ENCODE measurements at places on chromosomes 2 and 18.

DNA sequence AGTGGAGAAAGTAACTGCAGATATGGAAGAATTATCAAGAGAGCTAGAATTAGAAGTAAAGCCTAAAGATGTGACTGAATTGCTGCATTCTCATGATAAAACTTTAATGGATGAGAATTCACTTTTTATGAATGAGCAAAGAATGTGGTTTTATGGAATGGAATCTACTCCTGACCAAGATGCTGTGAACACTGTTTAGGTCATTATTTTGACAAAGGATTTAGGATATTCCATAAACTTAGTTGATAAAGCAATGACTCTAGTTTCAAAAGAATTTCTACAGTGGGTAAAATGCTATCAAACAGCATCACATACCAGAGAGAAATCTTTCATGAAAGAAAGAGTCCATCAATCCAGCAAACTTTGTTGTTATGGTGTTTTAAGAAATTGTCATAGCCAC, 1317.7 kb upstream of the ACVR2A start:
- peak; percentile 76 for DNase-seq

DNA sequence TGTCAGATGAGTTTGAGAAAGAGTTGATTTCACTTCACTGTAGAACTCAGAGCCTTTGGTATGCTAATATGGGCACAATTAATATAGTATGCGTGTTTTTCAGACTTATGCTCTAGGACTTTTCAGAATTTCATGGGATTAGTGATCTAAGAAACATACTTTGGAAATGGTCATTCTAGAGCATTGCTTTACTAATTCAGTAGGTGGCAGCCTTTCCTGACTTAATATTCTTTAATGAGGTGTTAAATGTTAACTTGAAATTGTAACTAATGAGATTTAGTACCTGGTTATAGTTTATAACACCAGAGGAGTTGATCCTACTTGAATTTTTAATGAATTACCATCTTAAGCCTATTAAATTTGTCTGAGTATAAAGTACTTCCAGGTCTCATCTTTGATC, 28.4 kb downstream of the ACTR2 start:
- no peak for DNase-seq

GRCh38 chr2:24015562-24016375, 5.9 kb downstream of the MFSD2B start:
- peak; percentile 93 for DNase-seq

DNA sequence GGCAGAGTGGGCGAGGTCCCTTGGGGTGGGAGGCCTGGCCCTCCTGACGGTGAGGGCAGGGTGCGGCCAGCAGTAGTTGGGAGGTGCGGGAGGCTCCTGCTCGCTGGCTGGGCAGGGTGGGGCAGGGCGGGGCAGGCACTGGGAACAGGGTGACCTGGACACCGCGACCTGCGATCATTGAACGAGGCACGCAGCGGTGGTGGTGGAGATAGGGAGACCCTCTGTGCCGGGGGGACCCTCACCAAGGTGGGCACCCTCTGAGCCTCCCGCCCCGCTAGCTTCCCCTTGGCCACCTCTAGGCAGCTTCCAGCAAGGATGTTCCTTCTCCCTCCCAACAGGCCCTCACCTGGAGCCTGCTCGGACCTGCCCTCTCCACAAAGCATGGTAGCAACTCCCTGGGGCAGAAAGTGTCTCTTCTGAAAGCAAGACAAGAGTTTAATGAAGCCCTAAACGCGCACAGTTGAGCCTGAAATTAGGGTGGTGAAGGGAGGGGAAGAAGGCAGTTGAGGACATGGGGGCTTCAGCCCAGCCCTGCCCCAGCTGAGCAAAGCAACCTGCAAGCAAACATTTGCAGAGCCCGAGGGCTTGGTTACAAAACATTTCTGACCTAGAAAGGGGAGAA, 15.4 kb upstream of the FOSL2 start:
- DNase-seq, result no peak

DNA sequence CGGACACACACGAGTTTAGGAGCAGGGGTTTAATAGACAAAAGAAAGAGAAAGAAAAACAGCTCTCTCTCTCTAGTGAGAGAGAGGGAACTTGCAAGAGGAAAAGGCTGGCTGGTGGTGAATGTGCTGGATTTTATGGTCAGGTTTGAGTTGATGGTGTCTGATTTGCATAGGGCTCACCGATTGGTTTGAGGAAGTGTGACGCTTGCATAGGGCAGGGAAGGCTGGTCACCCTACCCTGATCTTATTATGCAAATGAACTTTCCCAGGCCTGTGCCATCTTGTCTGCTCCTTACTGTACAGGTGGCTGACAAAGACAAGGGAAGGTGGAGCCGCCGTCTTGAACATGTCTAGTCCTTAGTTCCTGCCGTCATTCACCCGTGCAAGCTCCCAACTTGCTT, 408.9 kb downstream of the RIT2 start:
- no peak for DNase-seq

DNA sequence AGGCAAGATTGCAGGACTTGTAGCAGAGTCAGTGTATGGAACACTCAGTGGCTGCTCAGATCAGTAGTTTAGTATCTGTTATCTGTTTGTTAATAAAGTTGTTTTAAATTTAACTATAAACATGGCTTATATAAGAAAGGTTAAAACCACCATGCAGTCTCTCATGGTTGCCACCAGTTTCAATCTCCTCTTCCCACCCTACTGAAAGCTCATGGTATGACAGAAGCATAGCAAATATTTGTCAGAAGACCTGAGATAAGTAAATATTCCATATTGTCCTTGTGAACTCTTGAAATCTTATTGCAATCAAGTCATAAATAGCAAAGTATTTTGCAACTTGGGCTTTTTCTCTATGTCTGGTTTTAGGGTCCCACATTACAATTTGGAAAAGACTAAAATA, 2.1 kb upstream of the COL5A2 start:
- no peak for DNase-seq

- no peak for DNase-seq
Observed at GRCh38 chr2:132519566-132519965, 103.0 kb downstream of the GPR39 start.

- DNase-seq, result no peak
Observed at GRCh38 chr2:221465776-221466175, 106.3 kb downstream of the EPHA4 start.

DNA sequence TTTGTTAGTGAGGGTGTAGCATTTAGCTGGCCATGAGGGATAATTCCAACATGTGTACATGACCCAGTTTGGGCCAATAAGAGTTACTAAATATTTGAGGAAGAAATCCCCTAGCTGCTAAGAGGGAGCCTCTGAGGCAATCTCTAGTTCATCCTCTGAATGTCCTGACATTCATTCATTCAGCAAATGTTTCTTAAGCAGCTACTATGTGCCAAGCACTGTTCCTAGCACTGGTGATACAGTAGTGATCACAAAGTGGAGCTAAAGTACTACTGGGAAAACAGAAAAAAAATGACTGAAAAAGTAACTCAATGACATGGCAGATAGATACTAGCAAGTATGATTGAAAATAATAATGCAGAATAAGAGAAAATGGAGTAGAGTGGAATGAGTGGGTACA, 79.8 kb upstream of the PID1 start:
- no peak for DNase-seq

GRCh38 chr2:142423603-142424002, 292.8 kb upstream of the LRP1B start:
- DNase-seq, result no peak

GRCh38 chr2:224442071-224442967, 40.4 kb upstream of the FAM124B start:
- DNase-seq, result peak; percentile 15

DNA sequence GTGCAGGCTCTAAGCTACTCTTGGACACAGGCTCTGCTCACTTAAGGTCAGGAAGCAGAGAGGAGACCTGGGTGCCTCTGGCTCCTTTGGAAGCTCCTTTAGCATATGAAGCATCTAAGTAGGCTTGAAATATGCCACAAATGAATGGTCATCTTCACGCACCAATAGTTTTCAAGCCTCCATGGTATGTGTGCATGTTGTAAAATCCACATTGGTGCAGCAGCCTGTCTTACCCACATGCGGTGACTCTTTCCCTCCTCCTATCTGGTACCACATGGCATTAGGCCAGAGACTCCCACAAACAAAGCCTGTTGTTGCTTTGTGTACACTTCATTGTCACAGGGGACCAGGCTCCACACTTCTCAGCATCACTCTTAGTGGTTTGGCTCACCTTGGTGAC, 442.2 kb upstream of the RAB12 start:
- DNase-seq, result no peak

DNA sequence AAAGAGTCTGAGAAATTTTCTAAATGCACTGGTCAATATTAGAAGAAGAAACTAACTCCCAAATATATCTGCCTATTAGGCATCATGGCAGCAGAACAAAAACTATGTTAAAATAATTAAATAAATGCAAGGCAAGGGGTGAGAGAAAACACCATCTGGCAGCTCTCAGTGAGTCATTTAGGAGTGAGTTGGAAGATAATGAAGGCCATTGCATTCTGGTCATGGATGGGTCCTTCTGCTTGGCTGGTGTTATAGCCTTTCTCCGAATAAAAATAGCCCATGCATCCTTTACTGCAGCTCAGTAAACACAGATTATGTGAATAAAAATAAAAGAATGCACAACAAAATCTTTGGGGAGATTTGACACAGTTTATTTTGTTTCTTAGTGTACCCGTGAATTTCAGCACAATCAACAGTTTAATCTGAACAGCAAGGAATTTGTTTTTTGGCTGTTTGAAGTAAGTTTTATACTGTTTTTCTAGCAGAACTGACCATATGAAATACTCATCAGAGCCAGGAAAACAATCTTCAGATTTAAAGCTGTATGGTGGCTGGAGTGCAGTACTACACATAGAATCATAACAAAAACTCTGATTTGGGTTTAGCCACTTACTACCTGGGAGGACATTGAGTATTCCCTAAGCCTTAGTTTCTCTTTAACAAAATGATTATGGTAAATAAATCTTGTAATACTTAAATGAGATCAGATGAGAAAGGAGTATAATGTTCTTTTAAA, 225.1 kb upstream of the ITGA4 start:
- no peak for DNase-seq

DNA sequence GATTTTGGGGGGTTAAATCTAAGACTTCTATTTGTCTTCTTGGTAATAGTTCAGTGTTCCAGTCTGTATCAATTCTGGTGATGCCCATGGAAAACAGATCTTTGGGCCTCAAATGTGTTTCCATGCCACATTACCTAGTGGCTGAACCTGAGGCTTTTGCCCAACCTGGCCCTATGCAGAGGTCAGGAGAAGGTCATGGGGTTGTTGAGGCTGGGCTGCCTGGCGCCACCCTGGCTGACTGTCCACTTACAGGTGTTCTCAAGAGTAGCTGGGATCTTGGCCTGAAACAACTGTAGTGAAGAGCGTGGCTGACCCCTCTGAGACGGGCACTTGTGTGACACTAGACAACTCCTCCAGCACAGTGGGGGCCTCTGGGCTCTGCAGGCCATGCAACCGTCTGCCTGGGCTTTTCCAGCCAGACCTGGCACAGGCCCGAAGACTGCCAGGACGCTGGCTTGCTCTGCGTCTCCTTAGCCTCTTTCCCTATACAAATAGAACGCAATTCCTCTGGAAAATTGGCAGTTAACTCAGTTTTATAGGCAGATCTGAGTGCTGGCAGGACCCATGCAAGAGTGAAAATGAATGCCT, 127.8 kb downstream of the TRIM43 start:
- no peak for DNase-seq

- DNase-seq, result no peak
Observed at GRCh38 chr18:67509741-67510391, 6.7 kb downstream of the DSEL start.

DNA sequence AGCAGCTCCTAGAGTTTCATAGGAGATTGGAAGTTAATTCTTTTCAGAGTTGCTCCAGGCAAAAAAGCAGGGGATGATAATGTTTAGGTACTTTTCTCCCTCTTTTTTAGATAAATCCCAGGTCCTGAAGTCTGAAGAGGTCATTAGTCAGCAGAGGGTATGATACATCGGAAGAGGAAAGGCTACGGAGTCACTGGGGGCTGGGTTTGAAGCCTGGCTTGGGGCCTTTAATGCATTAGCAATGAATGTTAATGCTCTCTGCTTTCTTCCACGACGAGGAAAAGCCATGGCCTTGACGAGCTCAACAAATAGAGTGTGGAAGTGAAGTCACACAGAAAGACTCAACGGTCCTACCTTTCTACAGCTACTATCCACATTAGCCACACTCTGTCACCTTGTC, 235.1 kb downstream of the NCKAP5 start:
- DNase-seq, result peak; percentile 18

- no peak for DNase-seq
Observed at GRCh38 chr18:45136381-45137086, 455.8 kb downstream of the SETBP1 start.

All from amniotic epithelial cell (primary cell).